Activated effector memory CD4-positive, alpha-beta T cell treated with anti-CD3 and anti-CD28 coated beads, Interleukin-2, amount 50 U/mL, for 16 hours (primary cell): ENCODE measurements at places on chromosomes 3 and 15.
A peak's percentile ranks its signal among the peaks of the same experiment; 100 is the strongest.

DNA sequence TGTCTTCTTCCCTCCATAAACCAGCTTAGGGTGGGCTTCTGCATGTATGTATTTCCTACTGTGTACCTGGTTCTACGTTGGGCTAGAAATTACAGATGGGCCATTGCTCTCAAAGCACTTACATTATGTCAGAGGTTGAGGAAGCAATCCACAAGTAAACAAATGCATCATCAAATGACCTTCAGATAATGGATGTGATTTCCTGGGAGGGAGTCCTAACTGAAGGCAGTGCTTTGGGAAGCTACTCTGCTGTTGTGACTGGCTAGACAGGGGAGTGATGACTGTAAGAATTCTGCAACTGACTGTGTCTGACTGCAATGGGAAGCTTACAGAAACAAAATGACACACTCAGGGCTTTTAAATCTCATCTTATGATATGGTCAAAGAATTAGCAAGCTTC, 71.0 kb upstream of the PRR23E start:
- no peak for DNase-seq

DNA sequence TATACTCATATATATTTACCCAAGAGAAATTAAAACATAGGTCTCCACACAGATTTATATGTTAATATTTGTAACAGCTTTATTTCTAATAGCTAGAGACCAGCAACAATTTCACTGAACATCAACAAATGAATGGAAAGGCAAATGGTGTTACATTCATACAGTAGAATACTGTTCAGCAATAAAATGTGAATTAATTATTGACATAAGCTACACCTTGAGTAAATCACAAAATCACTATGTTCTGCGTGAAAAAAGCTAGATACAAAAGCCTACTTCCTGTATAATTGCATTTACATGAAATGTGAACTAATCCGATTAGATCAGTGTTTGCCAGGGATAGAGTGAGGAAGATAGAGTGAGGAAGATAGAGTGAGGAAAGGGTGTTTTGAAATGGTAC, 945.7 kb downstream of the SQOR start:
- no peak for DNase-seq

- peak; percentile 78 for DNase-seq
These were observed 61.3 kb upstream of the CMTM8 start for GRCh38 chr3:32176989-32177701.

- no peak for DNase-seq
These were observed 27.1 kb upstream of the TPRG1 start for GRCh38 chr3:189144645-189145044.

DNA sequence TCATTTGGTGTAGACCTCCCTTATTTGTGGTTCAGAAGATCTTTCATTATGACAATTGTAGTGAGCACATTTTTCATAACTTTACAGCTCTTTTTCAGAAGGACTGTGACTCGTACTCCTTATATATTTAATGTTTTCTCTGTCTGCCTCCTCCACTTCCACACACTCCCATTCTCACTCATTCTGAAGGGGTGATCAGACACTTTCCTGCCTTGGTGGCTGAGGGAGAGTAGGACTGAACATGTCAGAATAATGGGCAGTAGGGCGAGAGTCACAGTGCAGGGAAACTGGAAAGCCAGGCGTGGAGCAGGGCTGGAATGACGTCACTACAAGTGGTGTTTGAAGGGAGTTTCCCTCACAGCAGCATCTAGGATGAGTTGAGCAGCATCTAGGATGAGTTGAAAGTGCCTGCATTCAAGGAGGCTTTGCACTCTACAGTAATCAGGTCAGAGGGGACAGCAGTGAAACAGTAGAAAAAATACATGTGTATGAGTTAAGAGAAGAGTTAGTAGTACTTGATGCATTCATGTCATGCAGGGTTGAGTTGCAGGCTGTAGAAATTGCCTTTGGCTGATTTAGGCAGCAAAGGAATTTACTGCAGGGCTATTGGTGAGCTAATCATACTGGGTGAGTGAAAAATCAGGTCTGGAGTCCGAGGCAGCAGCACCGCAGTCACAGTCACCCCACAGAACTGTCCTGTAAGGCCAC, 36.3 kb upstream of the FBXL22 start:
- DNase-seq, result peak; percentile 76

GRCh38 chr3:112376992-112377391, 44.0 kb downstream of the CD200 start:
- DNase-seq, result no peak

GRCh38 chr3:158347966-158348365, 223.0 kb upstream of the MLF1 start:
- no peak for DNase-seq

DNA sequence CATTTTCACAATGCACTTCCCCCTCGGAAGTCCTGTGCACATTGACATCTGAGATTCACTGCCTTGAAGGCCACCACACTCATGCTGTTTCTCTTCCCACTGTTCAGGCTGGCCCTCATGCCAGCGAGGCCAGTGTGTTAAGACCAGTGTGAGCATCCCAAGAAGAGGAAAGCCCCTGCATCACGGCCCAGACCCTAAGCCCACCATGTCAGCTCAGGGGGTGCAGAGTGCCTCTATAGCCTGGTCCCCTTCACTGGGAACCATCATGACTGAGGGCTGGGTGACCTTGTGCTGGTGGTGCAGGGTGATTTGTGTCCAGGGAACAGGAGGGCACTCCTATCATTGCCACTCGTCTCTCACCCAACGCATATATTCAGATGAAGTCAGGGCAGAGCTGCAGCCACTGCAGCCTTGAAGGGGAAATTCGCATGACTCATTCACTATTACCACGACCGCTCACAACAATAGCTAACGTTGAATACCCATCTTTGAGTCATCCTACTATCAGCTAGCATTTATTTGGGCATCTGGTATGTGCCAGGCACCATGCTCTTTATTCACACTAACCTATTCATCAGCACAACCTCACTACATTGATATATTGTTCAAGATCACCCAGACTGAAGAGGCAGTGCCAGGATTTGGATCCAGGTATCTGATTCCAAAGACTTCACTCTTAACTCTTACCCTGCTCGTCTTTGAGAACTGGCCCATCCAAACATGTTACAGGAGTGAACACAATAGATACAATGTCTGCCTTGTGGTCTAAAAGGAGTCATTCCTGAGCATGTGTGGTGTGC, 58.8 kb upstream of the SLC6A11 start:
- DNase-seq, result no peak
